ENCODE measurements at places on chromosomes 3 and 15.

DNA sequence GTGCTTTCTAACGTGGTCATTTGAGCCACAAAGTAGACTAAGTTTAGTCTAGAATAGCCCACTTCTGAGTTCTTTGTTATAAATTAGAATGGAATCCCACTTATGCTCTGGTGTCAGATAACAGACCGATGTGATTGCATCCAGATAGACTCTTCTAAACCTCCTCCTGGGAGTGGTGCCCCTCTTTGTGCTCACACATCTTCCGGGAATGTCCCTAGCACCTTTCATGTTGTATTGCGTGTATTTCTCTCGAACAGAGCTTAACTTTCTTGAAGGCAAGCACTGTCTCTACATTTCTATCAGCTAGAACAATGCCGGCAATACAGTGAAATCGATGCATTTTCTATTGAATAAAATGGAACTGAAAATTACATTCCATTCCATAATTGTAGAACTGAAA lies 23.0 kb downstream of the CP start:
- DNase-seq, result no peak

GRCh38 chr3:77421916-77422315 lies 382.0 kb downstream of the ROBO2 start:
- DNase-seq, result no peak

DNA sequence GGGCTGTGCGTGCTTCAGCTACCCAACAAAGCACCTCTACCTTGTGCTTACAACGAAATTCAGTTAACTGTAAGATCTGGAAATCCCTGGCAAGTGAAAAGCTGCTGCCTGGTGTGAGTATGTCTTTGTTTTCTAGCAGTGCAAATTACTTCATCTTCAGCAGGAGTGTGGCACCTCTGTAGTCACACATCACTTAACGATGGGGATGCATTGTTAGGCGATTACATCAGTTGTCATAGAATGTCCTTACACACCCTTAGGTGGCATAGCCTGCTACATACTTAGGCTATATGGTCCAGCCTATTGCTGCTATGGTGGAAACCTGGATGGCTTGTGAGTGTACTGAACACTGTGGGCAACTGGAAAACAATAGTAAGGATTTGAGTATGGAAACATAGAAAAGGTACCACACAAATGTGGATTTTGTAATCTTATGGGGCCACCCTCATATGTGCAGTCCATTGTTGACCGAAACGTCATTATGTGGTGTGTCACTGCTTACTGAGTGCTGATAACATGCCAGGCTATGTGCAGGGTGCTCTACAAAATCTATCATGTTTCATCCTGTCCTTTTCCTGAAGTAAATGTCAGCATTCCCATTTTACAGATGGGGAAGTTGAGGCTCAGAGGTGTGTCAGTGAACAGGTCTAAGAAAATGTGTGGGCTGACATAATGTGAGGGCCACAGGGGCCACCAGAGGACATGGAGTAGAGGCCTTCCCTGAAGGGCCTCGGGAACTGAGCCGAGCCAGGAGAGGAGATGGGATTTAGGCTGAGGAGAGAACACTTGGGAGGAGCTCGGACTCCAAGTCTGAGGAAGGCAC lies 173.5 kb downstream of the VGLL4 start:
- DNase-seq, result no peak

DNA sequence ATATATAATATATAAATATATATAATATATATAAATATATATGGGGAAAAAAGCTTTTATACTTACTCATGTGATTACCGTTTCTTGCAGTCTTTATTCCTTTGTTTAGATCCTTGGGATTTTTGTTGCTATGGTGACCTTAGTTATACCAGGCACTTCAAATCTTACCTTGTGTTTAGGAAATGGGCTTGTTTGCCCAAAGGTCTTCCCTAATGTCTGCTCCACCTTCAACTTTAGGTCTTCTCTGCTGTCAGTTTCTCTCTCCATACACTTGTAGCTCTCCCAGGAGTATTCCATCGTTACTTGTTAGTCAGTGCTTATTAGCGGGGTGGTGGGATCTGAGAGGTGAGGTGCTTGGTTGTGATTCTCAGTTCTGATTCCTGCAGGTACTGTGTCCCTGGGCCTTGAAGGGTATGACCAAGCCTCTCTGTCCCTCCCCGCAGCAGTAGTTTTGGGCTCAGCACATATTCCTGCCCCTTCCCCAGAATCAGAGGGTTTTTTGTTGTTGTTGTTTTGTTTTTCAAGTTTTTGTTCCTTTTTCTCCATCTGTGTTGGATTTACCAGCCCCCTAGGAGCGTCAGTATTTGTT lies 9.6 kb upstream of the LAMP3 start:
- DNase-seq, result no peak

GRCh38 chr3:36257158-36257852 lies 123.0 kb upstream of the STAC start:
- DNase-seq, result no peak

DNA sequence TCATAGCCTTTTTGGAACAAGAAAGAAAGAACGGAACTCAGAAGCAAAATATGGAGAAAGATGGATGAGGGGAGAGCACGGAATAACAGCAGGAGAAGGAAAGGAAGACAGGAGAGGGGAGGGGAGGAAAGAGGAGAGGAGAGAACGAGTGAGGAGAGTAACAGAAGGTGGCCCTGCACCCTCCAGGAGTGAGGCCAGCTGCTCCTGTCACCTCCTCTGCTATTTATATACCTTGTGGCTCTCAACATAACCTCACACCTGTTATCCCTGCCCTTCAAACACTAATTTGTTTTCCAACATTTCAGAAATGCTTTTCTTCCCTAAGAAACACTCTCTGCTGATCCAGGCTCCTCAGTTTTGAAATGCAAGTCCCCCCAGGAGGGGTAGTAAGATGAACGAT lies 53.4 kb upstream of the ATP2B2 start:
- no peak for DNase-seq

DNA sequence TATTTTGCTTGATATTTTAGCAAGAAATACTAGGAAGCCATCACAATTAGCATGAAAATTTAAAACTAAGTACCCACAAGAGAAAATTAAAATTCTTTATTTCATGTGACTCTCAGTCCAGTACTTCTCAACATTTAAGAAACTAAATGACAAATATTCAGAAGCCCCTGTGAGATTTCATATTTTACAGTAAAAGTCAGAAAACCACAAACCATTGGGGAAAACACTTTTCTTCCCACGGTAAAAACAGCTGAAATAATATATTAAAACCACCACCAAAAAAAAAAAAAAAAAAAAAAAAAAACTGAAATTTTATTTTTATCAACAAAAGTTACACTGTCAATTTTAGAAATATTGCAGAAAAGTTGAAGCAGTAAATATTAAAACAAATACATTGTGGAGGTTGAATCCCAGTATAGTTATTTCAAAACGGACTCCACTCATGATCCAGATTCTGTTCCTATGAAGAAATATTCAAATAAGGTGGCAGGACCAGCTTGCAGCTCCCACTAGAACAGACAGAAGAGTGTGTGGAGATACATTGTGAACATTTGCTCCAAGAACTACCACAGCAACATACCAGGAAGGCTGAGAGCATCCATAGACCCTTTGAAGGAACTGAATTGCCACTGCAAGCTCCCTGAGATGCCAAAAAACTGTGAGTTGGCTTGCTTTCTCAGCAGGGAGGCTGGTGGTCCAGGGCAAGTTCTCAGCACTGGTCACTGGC lies 308.2 kb downstream of the CTNNB1 start:
- DNase-seq, result no peak

DNA sequence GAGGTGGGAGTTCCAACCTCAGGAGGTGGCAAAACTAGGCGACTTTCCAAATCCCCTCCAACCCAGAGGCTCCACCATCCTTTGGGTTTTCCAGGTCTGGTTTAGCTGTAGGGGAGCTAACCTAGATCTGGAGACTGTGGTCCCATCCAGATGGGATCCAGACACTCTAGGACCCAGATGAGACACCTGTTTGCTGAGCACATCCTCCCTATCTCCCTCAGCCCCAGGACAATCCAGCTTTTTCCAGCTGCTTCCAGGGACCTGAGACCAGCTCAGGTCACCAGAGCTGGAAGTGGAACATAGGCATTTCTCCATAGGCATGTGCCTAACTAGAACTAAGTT lies 18.2 kb downstream of the CRTAP start:
- DNase-seq, result no peak

- no peak for DNase-seq
Observed at GRCh38 chr15:69158201-69158842, 2.1 kb upstream of the GLCE start.

DNA sequence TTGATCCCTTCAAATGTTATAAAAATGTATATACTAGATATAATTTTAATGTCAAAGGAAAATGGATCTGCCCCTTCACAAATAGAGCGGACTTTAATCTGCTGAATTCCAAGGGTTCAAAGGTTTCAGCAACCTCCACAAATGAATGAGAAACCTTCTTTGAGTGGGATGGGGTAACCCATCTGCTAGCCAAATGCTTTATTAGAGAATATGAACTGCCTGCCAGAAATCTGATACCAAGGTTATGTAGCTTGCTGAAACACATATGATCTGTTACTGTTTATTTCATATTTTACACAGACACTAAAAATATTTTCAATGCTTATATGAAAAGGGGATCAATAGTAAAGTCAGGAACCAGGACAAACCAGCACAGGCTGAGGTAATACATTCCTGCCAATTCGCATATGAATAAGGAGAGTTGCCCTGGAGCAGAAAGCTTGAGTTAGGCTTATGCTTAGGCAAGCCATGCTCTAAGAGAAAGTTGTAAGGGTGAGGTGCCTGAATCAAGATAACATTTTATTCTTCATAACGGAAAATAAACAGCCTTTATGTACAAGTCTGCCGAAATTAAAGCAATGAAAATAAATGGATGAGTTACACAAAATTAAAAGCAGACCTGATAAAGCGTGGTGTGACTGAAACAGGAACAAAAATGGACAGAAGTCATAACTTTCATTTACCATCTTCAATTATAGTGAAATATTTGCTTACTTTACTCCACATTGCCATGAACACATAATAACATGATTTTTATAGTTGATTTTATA lies 26.5 kb downstream of the PLOD2 start:
- DNase-seq, result no peak

DNA sequence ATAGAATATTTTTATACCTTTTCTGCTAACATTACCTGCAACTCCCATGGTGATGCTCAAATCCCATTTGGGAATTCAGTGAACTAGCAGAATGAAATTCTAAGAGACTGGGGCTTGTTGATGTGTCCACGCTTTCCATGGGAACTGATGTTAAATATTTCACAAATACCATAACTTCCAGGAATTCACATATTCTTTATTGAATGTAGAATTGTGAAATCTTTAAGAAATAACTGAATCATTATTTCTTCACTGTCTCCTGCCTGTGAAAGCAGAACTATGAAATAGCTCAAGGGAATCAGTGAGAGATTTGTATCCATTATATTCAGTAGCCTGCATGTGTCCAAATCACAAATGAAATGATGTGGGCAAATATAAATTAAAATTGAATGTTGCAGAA lies 130.8 kb downstream of the SERPINI1 start:
- no peak for DNase-seq

DNA sequence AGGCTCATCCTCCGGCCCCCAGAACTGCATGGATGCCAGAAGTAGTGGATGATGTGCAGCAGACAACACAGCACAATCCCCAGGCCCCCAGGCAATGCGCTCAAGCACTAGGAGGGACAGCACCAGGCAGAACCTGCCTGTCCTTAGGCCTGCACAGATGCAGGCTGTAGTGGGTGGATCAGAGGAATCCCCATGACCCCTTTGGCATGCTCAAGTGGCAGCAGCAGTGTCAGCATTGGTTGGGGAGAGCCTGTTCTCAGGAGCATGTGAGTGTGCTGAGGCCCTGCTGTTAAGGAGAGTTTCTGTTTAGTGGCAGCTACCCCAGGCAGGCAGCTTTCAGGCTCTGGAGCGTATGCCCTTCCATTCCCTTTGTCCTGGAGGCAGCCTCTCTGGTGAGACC lies 25.1 kb upstream of the CD200R1L start:
- no peak for DNase-seq

DNA sequence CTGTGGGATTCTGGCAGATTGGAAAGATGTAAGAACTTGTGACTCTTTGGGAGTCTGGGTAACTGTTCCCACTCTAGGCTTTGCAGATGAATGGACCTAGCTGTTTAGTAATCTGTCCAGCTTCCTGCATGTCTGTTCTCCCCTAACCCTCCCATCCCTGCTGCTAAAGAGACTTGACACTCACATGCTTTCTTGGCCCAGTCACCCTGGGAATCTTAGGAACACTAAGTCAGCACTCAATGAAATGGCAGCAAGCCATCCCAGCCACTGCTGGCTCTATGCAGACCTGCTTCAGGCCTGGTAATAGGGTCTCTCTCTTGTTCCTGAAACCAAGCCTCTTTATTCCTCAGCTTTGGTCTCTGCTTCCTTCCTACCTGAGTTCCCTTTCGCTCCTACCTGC lies 63.7 kb upstream of the THSD4 start:
- no peak for DNase-seq

- DNase-seq, result peak; percentile 33
Observed at GRCh38 chr3:187770224-187770623, 25.0 kb upstream of the BCL6 start.

GRCh38 chr3:138227650-138228049 lies 40.5 kb downstream of the ARMC8 start:
- no peak for DNase-seq

- DNase-seq, result peak; percentile 30
Observed at GRCh38 chr3:18111796-18112232, 313.3 kb downstream of the SATB1 start.

- DNase-seq, result peak; percentile 75
Observed at GRCh38 chr15:65818927-65819562, 27.0 kb upstream of the DENND4A start.

- DNase-seq, result no peak
Observed at GRCh38 chr15:63831041-63831440, 2.7 kb downstream of the HERC1 start.

DNA sequence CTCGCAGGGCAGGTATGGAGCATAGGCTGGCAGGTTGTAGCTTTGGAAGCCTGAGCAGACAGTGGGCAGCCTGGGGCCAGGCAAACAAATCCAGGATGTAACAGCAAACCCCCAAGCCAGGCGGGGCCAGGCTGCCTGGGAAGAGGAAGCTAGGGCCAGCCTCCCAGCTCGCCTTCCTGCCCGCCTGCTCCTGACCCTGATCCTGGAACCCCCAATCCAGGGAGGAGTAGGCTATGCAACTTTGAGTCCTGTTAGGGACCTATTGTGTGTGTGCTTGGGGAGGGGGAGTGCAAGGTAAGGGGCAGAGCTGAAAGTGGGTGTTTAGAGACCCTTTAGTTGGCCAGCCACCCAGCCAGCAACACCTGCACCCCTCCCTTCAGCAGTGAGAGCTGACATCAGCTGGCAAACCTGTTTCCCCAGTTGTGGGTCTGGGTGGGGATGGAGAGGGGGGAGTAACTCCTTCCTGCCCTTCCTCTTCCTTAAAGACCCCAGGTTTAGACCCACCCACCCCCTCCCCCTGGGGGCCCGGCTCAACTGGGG lies 2.5 kb downstream of the NBEAL2 start:
- no peak for DNase-seq

DNA sequence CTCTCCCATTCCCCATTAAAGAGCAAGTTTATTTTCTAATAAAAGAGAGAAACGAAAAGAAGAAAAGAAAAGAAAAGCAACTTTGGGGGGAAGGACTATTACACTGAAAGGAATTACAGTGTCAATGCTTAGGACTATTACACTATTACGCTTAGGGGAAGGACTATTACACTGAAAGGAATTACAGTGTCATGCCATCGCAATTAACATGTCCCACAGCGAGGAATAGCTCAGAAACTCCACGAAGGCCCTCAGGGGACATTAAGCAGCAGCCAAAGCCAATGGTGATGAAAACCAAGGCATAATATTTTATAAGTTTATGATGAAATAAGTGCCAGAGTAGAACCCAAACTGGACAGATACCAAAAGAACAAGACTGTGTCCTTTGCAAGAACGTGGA lies 22.1 kb upstream of the DET1 start:
- DNase-seq, result no peak

Data from GM13976 (cell line).